ENCODE measurements at places on chromosomes 1 and 21.
A peak's percentile ranks its signal among the peaks of the same experiment; 100 is the strongest.

GRCh38 chr21:43190951-43191350, 22.1 kb downstream of the CRYAA start:
- DNase-seq, result no peak

GRCh38 chr1:43292216-43292615, 6.8 kb upstream of the C1orf210 start:
- no peak for DNase-seq

DNA sequence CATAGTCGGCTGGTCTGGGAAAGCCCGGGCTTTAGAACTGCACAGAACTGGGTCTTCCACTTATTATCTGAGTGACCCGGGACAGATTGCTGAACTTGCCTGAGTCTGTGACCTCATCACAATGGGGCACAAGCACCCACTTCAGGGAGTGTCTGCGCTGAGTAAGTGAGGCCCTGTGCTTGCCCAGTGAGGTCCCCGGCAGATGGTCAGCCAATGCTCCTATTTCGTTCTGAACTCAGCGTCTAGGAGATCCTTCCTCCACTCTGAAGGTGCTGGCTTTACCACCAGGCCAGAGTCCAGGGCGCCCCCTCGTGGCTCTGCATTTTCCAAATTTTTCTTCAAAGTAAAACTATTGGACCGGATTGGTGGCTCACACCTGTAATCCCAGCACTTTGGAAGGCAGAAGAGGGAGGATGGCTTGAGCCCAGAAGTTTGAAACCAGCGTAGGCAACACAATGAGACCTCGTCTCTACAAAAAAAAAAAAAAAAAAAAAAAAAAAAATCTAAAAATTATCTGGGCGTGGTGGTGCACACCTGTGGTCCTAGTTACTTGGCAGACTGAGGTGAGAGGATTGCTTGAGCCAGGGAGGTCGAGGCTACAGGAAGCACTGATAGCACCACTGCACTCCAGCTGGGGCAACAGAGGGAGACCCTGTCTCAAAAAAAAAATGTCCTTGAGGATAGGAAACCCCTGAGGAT, 61.7 kb downstream of the FCRL5 start:
- DNase-seq, result peak; percentile 83

- DNase-seq, result no peak
Observed at GRCh38 chr1:13775916-13776315, 75.9 kb downstream of the PRDM2 start.

DNA sequence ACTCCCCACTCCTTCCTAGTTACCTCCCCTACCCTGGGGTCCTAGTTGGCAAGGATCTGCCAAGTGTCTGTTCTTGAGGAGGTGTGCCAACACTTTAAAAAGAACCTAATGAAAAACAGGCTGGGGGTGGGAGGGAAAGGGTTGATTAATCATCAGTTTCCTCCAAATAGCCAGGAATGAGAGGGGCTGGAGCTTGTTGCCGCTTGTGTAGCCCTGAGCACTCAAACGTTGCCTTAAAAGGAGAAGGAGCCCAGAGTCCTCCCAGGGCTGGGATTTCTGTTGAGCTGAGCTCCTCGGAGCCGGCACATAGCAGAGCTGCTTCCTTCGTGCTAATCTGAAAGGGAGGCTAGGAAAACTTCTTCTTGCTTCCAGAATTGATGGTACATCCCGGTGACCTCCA, 15.9 kb downstream of the SHISA4 start:
- DNase-seq, result no peak

- no peak for DNase-seq
Observed at GRCh38 chr1:201190005-201190404, 619 bp upstream of the IGFN1 start.

DNA sequence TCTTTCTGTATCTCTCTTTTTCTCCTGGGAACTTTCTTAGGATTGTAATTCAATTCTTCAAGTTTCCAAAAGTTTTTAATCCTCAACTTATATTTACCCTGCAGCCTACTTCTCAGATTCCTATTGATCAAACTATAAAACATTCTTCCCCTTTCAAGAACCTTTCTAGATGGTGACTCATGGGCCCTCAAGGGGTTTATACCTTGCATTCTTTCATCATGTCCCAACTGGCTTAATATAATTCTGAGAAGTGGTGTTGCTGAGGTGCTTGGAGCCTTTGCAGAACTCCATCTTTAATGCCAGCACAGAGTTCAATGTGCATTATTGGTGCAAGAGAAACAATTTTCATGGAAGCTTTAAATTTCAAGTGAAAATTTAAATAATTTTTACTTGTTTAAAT, 273.4 kb downstream of the VAV3 start:
- no peak for DNase-seq

GRCh38 chr21:41634858-41635257, 126.9 kb upstream of the TMPRSS2 start:
- no peak for DNase-seq

- no peak for DNase-seq
Observed at GRCh38 chr1:25137521-25138395, 94.5 kb downstream of the SYF2 start.

DNA sequence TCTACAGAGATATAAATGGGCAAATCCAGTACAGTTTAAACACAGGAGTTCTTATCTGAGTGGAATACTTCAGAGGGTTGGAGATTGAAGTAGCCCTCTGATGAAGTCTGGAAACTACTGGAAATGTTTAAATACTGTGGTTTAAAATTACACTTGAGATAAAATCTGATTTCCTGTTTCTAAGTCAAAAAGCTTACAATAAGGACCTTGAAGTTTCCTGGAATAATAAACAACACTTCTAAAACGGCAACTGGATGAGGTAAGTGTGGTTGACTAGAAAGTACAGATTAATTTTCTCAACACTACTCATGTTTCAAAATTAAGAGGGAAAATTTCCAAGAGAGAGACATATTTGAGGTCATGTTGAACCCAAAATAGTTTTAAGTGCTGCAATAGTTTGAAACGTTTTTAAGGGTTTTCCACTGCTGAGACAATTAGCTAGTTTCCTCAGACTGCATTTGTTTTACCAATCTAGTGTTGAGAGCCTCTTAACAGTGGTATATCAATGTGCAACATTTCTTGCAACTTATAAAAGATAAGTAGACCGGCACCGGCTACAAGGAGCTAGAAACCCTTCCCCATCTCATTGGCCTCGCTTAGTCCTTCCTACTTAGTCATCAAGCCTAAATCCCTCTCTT, 27.4 kb downstream of the KCNA3 start:
- no peak for DNase-seq

DNA sequence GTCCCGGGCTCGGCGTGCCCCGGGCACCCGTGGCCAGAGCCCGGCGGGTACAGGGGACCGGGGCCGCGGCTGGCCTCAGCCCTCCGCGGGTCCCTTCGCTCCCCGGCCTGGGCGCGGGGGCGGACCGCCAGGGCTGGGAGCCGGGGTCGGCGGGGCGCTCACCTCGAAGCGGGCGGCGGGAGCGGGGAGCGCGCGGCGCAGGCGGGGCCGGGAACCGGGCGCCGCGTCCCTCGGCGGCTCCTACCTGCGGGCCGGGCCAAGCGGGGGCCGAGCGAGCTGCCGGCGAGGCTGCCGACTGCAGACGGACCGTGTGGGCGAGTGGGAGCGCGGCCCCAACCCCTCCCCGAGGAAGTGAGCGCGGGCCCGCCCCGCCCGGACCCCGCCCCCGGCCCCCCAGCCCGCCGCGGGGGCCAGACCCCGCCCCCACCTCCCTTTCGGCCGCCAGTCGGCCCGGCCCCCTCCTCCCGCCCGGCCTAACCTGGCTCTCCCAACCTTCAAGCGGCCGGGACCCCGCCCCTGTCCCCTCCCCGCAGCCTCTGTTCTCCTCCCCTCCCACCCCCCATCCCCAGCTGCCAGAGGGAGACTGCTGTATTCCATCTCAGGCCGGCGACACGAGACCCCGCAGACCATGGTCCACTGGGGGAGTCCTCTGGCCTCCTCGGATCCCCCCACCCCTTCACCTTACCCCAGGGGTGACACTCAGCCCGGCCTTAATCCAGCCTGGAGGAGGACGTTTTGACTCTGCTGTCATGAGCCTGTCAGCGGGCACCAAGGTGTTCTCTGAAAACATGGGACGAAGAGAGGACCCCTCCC, at the start of gene FHL3:
FHL3 (minus strand) TSS at position 320 of the 813 bp plus-strand sequence. CDS start 6,102 bp downstream, outside the sequence.
- no peak for DNase-seq

GRCh38 chr1:9688599-9688998, 37.1 kb downstream of the PIK3CD start:
- no peak for DNase-seq

DNA sequence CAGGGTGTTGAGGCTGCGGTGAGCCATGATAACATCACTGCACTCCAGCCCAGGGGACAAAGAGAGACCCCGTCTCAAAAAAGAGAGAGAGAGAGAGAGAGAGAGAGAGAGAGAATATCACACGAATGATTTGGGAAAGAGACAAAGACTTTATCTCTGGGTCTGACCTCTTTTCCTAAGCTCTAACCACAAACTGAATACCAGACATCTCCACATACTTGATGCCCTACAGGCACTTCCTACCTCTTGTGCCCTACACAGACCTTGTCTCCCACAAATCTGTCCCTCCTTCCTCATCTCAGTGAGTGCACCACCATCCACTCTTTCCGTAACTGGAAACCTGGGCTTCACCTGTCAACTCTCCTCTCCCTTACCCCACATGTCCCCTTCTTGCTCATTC, 27.0 kb upstream of the PTCH2 start:
- DNase-seq, result no peak

DNA sequence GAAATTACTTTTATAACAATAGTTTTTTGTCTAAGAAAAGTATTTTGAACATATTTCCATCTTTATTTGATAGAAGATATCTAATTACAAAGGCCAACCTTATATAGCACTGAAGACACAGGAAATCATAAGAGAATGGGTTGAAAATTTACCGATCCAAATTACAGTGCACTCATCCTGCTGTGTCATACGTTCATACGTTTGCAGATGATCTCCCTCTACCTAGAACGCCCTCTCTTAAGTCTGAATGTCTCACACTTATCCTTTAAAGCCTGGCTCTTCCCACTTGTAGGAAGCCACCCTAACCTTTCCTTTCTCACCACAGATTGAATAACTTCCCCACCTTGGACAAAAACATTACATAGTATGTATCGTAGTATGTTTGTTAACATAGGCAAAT, 9.3 kb downstream of the ASH1L start:
- DNase-seq, result no peak

GRCh38 chr1:62066713-62067112, 127.9 kb upstream of the L1TD1 start:
- no peak for DNase-seq

GRCh38 chr1:226410958-226411357, 3.1 kb upstream of the PARP1 start:
- DNase-seq, result no peak

All from NCI-H187 (cell line).